NCI-H2081 (cell line): ENCODE measurements at places on chromosomes 5 and 9.

DNA sequence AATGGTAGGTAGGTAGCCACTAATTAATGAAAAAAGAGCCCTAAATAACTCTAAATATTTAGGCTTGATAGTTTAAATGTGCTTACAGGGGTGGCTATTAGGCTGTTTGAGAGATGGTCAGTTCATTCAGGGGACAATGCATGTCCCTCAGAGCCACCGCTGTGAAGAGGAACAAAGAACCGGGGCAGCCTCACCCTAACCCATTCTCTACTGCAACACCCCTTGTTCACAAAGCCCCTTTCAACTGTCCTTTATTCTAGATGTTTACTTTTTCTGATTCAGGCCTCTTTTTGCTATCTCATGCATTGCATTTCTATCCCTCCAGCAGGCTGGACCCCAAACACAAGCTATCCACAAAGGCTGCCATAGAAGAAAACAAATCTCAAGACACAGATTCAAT is 906.7 kb downstream of the NR2F1-AS1 start:
- peak; percentile 21 for DNase-seq

DNA sequence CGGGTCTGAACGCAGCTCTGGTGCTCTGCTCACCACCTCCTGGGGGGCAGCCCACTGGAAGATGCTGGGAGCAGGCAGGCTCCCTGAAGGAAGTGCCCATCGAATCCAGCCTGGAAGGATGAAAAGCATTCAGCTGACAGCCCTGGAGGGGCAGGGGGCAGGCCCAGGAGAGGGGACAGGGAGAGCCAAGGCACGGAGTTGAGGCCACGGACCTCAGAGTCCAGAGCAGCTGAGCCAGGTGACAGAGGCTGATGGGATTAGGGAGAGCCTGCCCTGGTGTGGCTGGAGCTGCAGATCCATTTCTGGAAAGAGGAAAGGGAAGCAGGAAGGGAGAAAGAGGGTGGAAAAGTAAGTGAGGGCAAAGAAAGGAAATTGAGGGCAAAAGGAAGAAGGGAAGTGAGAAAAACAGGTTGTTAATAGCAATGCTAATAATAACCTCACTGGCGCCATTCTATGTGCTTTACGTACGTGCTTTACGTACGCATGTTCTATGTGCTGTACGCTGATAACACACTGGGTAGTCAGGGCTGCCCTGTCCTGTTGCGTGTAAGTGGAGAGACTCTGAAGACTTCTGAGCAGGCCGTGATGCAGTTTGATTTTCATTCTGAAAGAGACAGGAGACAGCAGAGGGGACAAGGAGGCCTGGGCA is 52.6 kb downstream of the LMX1B start:
- no peak for DNase-seq

DNA sequence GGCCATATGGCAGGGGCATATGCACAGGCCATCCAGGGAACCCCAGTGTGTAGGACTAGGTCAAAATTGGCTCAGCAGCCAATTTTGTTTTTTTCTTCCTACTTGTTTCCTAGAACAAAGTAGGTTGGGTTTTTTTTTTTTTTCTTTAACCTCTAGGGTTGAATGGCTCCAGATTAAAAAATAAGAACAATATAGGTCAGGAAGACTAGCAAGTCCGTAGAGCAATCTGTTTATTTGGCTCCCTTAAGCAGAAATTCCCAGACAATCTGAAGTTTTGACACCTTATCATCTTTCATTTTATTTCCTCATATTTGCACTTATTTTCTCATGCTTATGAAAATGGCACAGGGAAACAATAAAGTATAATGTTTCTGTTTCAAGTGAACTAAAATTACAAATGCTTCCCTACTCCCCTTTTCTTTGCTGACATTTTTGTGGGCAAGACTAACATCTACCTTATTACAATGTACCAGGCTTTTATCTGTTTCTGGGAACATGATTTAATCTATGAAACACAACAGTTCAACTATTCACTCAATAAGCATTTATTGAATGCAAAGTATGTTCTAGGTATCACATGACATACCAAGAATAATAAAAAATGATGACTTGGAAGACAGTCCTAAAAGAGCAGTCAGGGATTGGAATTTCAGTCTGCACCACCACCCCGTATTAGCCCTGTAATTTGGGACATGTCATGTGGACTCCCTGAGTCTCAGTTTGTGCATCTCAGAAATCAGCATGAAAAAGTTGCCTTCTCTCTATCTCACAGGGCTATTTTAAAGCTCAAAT is 30.5 kb downstream of the TLR4 start:
- no peak for DNase-seq

- DNase-seq = no peak
Observed at GRCh38 chr9:109483744-109484429, 14.2 kb downstream of the PTPN3 start.

DNA sequence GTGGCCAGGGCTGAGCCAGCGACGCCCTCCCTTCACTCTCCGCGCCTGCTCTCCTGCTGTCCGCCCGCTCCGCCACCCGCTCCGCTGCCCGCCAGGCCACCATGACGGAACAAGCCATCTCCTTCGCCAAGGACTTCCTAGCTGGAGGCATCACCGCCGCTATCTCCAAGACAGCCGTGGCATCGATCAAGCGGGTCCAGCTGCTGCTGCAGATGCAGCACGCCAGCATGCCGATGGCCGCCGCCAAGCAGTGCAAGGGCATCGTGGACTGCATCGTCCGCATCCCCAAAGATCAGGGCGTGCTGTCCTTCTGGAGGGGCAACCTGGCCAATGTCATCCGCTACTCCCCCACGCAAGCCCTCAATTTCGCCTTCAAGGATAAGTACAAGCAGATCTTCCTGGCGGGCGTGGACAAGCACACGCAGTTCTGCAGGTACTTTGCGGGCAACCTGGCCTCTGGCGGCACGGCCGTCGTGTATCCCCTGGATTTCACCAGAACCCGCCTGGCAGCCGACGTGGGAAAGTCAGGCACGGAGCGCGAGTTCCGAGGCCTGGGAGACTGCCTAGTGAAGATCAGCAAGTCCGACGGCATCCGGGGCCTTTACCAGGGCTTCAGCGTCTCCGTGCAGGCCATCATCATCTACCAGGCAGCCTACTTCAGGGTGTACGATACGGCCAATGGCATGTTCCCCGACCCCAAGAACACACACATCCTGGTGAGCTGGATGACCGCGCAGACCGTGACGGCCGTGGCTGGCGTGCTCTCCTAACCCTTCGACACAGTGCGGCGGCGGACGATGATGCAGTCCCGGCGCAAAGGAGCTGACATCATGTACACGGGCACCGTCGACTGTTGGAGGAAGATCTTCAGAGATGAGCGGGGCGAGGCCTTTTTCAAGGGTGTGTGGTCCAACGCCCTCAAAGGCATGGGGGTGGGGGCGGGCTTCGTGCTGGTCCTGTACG is 1130.4 kb upstream of the ACO1 start:
- DNase-seq = no peak
